ENCODE measurements at places on chromosomes 12 and 14.

- DNase-seq = no peak
Measured at GRCh38 chr12:113109872-113110599, 25.5 kb downstream of the RASAL1 start.

GRCh38 chr12:121964813-121965643, 46.6 kb downstream of the CFAP251 start:
- no peak for DNase-seq

DNA sequence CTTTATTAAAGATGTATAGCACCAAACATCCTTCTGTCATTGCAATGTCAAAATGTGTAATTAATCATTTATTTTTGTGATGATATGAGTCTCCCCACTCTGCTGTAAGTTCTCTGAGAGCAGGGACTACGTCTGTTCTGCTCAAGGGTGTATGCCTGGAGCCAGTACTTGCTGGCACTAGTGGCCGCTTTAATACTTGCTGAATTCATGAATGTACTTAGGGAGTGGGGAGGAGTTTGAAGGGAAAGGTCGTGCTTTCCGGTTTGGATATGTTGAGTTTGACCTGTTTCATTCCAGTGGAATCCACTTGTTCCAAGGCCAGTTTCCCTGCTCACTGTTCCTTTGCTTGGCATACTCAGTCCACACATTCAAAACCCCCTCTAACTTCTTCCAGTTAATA, 1.9 kb upstream of the DCAF5 start:
- DNase-seq = no peak

DNA sequence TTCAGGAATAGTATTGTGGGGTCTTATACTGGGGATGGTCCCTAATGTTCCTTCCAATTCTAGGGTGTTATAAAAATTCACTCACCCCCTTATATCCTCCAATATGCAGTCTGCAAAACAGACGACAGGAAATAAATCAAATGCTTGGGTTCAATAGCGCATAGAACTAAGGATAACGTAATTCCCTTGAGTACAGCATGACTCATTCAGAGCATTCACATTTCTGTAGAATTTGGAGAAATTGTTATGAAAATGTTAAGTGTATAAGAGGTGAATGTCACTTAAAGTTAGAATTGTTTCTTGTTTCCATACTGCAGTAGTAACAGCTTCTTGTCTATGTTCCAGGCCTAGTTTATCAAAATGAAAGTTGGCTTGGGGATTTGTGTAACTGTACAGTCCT, 271.4 kb downstream of the RPS29 start:
- no peak for DNase-seq

- no peak for DNase-seq
Measured at GRCh38 chr14:104680056-104680805, 9.2 kb upstream of the INF2 start.

GRCh38 chr12:128388461-128389000, 121.6 kb downstream of the TMEM132C start:
- no peak for DNase-seq

DNA sequence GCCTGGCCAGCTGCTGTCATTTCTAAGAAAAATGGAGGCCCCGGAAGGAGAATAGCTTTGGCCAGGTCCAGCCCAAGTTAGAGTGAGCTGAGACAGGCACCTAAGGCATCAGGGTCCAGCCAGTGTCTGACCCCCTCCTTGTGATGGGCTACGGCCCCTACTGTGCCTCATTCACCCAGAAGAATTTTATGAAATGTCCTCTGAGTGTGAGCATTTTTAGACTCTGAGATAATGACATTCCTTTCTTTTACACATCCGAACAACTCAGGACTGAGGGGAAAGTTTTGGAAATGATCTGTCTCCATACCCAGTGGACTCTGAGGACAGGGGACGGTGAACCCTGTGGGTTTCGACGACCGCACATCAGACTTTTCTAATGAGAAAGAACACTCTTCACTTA, 50.4 kb downstream of the SLC24A4 start:
- no peak for DNase-seq

DNA sequence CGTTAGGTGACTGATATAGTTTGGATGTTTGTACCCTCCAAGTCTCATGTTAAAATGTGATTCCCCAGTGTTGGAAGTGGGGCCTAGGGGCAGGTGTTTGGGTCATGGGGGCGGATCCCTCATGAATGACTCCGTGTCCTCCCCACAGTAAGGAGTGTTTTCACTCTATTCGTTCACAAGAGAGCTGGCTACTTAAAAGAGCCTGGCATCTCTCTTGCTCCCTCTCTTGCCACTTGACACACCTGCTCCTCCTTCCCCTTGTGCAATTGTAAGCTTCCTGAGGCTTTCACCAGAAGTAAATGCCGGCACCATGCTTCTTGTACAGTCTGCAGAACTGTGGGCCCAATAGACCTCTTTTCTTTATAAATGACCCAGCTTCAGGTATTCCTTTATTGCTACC, 2.6 kb downstream of the IFI27L2 start:
- DNase-seq = no peak

- no peak for DNase-seq
Measured at GRCh38 chr12:126480451-126480850, 1415.2 kb downstream of the AACS start.

DNA sequence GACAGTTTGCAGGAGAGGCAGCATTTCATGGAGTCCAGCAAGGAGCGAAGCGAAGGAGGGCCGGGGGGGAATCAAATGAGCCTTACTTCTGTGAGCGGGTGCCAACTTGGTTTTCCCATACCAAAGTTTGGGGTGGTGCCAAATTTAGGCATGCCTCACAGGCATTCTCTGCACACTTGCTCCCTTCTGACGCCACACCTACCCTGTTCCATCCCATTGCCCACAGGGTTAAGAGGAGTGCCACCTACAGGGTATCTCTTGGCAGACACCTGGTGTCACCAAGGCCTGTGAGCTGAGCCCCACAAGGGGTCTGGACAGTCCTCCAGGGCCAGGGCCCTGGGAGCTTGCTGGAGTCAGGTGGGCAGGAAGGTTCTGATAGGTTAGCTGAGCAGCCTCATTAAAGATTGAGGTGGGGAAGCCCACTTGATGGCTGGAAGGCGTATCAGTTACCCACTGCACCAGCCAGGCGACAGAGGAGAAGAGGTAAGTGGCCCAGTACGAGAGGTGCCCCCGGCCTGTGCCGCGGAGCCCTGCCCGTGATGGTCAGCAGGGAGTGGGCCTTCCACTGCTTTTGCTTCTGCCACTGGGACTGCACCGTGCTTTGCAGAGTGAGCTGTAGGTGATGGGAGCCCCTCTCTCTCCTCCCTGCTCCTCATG, 45.2 kb downstream of the DEGS2 start:
- DNase-seq = no peak

- no peak for DNase-seq
Measured at GRCh38 chr12:104508752-104509446, 52.2 kb downstream of the CHST11 start.

All from T-cell (primary cell).